Osteoblast (primary cell): ENCODE measurements at places on chromosomes 2 and 18. TPM values are rescaled to one million over a fixed set of nuclear protein-coding genes. Genes with fewer than 3 reads are reported as not detected.

DNA sequence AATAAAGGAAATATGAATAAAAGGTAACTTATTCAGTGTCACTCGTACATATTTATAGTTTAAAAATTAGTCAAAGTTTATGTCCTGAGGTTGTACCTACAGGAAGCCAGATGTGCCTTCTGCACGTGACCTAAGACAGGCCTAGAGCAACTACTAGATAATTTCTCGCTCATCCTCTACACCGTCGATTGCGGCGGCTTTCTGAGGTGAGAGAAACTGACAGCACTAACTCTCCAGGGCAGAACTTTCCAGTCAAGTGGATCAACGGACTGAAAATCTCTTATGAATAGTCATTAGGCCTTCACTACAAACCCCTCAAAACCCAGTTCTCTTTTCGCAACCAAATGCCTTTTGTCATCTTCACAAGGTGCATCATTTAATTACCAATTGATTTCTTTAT is 54.2 kb downstream of the ZEB2 start:
- H3K36me3 ChIP-seq = peaks cover 14% of the 10 kb centered on the region
- no peaks in the 10 kb centered on the region for H3K27me3 ChIP-seq
- H3K27ac ChIP-seq = no peak overlapping the region
- DNase-seq = no peak
- peaks cover 34% of the 10 kb centered on the region for H3K4me1 ChIP-seq
- no peak overlapping the region for H3K4me3 ChIP-seq

GRCh38 chr2:181646415-181646987 is 10.4 kb downstream of the CERKL start:
- H3K27ac ChIP-seq = no peak overlapping the region
- no peaks in the 10 kb centered on the region for H3K36me3 ChIP-seq
- no peak for DNase-seq
- no peaks in the 10 kb centered on the region for H3K27me3 ChIP-seq

GRCh38 chr18:9552191-9552590 is 62.2 kb downstream of the PPP4R1 start:
- DNase-seq = no peak
- H3K4me3 ChIP-seq = no peak overlapping the region
- H3K27me3 ChIP-seq = no peaks in the 10 kb centered on the region
- no peak overlapping the region for H3K27ac ChIP-seq
- H3K36me3 ChIP-seq = peaks cover 85% of the 10 kb centered on the region

The ABCG8 gene
- not detected in 2 replicates for total RNA-seq

The CHST10 gene
- total RNA-seq = 7.2 and 11.8 TPM in 2 replicates

DNA sequence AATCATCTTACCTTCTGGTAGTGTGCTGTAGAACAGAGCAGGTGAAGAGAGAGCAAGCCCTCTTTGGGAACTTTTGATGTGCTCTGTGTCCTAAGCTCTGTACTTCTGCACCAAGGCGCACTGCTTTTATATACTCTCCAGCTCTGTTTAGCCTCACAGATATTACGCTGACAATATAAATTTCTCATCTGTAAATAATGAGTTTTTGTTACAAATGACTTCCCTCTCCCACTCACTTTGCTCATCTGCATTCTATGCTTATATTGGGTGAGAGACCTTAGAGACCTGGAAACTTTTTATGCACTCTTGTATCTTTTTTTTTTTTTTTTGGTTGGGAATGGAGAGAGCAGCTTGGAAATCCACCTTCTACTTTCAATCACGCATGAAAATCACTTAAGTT is at the start of gene GCG:
Gene GCG, minus strand, starts transcription at position 101 of the 400 bp plus-strand sequence. CDS start 3,069 bp downstream, outside the sequence.
- H3K4me3 ChIP-seq = no peak within 1 kb of the TSS
- H3K36me3 ChIP-seq = no peaks in the 10 kb centered on the region
- H3K27me3 ChIP-seq = peaks cover 3% of the 10 kb centered on the region

The IGFBP5 gene
- total RNA-seq = 12.3 and 29.5 TPM in 2 replicates

- H3K36me3 ChIP-seq = no peaks in the 10 kb centered on the region
- H3K4me1 ChIP-seq = no peaks in the 10 kb centered on the region
- no peak for DNase-seq
- no peak overlapping the region for H3K27ac ChIP-seq
- H3K27me3 ChIP-seq = no peaks in the 10 kb centered on the region
Measured at GRCh38 chr18:69958422-69958821, 10.7 kb upstream of the CD226 start.

DNA sequence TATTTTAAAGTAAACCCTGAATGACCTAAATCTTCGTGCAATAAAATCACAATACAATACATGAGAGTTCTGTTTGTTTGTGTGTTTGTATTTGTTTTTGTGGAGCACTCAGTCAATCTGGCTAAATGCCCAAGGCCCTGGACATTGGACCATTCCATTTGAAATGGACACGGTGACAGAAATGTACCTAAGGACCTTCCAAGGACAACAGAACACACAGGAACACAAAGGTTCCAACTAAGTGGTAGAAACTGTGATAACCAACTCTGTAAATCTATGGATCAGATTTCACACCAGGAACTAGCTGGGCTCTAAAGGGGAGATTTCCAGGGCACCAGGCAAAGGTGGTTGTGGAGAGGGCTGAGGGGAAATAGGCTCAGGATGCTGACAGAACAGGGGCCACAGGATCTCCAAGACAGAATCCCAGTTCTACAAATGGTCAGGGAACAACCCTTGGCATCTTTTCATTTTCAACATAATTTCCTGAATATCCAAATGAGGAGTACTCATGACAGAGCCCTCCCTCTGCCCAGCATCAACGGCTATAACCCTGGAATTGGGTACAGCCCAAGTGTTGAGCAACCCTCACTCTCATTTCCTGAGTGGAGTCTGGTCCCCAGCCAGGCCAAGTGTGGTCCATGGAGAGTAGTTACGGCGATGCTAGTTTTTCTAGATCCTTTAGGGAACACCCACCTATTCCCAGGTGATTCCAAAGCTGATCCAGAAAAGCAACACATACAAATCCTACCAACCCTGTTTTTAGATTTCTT is 78.4 kb downstream of the NCKAP5 start:
- peaks cover 8% of the 10 kb centered on the region for H3K4me1 ChIP-seq
- DNase-seq = no peak
- H3K4me3 ChIP-seq = no peak overlapping the region
- H3K27me3 ChIP-seq = no peaks in the 10 kb centered on the region

DNA sequence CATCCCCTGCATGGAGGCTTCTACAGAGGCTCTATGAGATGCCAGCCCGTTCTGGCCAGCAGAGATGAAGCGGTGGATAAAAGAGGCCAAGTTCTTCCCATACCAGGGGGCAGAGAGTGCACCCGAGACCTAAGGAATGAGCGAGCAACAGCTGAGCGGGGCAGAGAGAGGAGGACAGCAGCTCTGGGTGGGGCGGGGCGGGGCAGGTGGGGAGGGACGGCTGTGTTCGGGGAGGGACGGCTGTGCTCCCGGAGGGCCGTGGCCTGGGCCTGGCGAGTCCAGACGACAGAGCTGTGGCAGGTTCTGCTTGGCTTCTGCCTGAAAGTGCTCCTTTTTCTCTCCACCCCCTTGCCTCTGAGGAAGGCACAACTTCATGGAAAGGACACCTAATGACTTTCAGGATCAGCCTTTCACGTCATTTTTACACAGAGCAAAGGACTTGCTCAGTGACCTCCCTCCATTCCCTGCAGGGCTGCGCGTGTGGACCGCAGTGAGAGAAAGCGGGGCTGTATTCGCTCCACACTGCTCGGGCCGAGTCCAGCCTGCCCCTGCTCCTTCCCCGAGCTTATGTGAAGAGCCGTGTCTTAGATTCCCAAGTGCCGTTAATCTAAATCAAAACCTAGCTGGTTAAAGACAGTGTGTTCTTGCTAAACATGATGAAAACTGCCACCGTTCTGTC is 232.9 kb downstream of the HDAC4 start:
- no peak overlapping the region for H3K4me3 ChIP-seq
- H3K27ac ChIP-seq = no peak overlapping the region
- H3K27me3 ChIP-seq = no peaks in the 10 kb centered on the region
- no peaks in the 10 kb centered on the region for H3K4me1 ChIP-seq

The PLCL1 gene
- total RNA-seq = 3.2 and 4.0 TPM in 2 replicates

GRCh38 chr2:98790221-98790620 is 59.3 kb upstream of the MGAT4A start:
- H3K27ac ChIP-seq = no peak overlapping the region
- H3K36me3 ChIP-seq = no peaks in the 10 kb centered on the region
- no peaks in the 10 kb centered on the region for H3K4me1 ChIP-seq

DNA sequence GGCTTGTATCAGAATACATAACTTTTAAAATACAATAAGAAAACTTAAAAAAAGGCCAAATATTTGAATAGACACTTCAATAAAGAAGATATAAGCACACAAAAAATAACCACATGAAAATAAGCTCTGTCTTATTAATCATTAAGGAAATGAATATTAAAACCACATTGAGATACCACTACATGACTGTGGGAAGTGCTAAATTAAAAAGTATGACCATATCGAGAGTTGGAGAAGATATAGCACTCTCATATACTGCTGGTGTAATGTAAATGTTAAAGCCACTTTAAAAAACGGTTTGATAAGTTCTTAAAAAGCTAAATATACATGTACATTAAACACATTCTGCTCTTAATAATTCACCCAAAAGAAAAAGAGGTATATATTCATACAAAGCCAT is 104.6 kb upstream of the TRIB2 start:
- H3K27me3 ChIP-seq = no peaks in the 10 kb centered on the region
- H3K4me1 ChIP-seq = peaks cover under 1% of the 10 kb centered on the region
- H3K4me3 ChIP-seq = no peak overlapping the region
- H3K27ac ChIP-seq = no peak overlapping the region

DNA sequence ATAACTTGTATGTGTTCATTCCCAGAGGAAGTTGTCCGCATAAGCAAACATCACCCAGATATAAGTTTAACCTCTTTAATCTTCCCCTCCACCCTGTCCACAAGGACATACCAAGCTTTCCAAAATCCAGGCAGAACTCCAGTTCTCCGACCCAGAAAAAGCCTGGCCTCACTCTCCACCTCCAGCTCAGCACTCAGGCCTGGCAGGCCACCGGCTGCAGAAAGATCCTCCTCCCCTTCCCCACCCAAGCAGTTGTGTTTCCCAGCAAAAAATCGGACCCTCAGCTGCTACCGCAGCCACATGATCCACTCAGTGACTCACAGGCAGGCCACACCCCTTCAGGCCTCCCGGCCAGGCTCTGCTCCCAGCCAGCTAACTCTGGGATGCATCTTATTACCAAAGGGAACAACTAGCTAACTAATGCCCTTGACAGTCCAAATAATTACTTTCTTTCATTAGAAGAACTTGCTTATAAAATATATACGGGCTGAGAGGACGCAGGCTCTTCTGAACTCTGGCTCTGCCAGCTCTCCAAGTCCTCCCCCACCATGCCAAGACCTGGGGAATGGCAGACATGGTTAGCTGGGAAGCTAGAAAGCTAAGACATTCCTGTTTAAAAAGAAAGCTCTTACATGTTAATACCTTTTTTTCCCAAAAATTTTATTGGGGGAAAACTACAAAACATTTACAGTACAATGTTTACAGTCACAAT is 4.5 kb downstream of the ZFP36L2 start:
- H3K4me3 ChIP-seq = peak overlapping the region; percentile 90
- DNase-seq = peak; percentile 97
- peaks cover 30% of the 10 kb centered on the region for H3K36me3 ChIP-seq

The RIT2 gene
- not detected in 2 replicates for total RNA-seq

- H3K36me3 ChIP-seq = no peaks in the 10 kb centered on the region
- peak overlapping the region; percentile 24 for H3K27ac ChIP-seq
- peaks cover 28% of the 10 kb centered on the region for H3K4me1 ChIP-seq
- H3K4me3 ChIP-seq = no peak overlapping the region
- no peaks in the 10 kb centered on the region for H3K27me3 ChIP-seq
- DNase-seq = no peak
Measured at GRCh38 chr2:46118656-46119371, 178.4 kb upstream of the EPAS1 start.

The CD8B gene
- total RNA-seq = not detected in 2 replicates
